Psoas muscle (tissue), 8 donors: ENCODE measurements at places on chromosomes 5 and 9.

DNA sequence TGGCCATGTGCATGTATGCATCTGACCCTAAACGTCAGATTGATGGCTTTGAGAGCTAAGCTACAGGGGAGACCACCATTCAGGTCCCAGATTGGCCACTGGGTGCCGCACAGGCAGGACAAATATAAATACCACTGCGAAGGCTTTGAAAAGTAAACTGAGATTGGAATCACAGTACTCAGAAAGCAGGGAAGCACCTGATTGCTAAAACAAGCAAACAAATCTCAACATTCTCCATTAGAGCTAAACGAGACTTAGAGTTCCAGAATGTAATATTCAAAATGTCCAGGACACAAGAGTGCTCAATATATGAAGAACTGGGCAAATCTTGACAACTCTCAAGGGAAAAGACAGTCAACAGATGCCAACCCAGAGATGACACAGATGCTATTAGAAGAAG, 61.0 kb upstream of the GFPT2 start:
- DNase-seq = no peak

- no peak for DNase-seq
These were observed 94.3 kb upstream of the NR3C1 start for GRCh38 chr5:143497749-143498148.

- DNase-seq = no peak
These were observed 115.9 kb upstream of the MINAR2 start for GRCh38 chr5:129631961-129632360.

- DNase-seq = no peak
These were observed 46.3 kb downstream of the NAA35 start for GRCh38 chr9:85987236-85987635.

- no peak for DNase-seq
These were observed 8.1 kb downstream of the MCIDAS start for GRCh38 chr5:55218967-55219366.

GRCh38 chr5:159933531-159934485, 17.5 kb downstream of the ADRA1B start:
- no peak for DNase-seq

DNA sequence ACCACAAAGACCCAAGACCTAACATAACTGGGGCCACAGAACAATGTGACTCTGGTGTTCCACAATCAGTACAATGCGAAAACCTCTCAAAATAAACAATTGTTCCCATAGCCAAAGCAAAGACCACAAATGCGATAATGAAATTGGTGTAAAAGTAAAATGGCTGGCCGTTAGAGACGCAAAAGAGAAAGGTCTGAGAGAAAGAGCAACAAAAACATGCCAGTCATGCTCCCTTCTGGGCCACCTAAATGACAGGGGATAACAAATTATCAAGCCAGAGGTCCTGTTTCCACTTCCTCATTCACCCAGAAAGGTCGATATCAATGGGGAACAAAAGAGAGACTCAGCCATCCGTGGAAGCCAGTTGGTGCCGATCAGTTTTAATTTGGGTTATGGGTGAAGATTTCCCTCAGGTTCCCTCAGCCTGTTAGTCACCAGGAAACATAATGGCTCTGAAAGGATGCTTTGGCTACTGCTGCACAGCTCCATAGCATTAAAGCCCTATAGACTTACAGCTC, 9.2 kb upstream of the CFAP95 start:
- DNase-seq = no peak

- no peak for DNase-seq
These were observed 1.8 kb upstream of the MAML1 start for GRCh38 chr5:179730852-179731251.

DNA sequence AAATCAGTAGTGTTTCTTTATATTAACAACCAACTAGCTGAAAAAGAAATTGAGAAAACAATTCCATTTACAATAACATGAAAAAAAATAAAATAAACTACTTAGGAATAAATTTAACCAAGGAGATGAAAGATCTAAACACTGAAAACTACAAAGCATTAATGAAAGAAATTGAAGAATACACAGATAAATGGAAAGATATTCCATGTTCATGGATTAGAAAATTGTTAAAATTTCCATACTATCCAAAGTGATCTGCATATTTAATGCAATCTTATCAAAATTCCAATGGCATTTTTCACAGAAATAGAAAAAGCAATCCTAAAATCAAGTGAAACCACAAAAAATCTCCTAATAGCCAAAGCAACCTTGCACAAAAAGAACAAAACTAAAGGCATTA, 320.2 kb upstream of the GRAMD2B start:
- DNase-seq = no peak

DNA sequence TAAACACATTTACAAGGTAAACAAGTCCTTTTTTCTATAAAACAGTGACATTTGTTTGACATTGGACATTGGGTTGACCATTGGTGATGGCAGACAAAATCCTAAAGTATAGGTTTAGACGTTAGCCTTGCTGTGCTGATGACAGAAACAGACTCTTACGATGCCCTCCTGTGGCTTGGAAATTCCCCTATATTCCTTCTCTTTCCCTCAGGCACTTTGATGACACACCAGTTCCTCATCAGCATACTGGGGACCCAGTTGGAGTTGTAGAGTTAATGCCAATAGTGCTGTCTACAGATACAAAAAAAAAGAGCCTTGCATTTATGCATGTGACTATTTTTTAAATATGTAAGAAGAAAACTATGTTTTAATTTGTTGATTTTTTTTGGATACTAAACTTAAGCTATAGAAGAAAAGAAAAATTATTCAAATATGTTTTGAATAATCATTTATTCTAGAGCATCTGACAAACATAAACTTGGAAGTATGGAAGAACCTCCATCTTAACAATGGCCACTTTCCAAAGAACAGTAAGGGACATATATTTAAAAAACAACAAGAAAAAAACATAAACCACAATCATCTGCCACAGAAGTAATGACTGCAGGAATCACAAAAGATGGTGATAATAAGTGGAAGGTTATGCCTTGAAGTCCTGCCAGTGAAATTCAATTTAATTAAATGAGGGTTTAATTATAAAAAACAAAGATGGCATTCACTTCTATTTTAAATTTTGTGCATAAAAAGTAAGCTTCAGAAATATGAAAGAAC, 75.6 kb upstream of the SNCAIP start:
- DNase-seq = no peak

DNA sequence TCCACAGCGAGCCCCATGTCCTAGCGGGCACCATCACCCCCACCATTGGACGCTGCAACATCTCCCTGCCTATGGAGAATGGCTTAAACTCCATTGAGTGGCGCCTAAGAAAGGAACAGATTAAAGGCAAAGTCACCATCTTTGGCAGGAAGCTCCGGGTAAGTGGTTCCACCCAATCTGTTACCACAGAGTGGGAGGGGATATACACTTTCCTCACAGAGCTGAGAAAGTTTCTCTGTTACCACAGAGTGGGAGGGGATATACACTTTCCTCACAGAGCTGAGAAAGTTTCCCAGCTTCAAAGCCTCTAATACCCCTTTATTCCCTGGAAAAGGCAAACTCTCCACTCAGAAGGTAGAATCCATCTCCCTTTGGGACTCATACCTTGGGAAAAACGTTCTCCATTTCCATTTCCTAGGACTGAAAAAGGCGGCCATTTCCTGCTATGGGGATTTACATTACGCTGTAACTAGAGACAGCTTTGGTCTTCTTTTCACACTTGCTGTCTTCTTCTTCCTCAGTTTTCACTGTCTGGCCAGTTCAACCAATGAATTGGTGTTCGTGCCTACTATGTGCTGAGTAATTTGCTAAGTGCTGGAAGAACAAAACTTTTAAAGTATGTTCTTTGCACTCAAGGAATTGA, 63.4 kb upstream of the WWC1 start:
- DNase-seq = no peak

DNA sequence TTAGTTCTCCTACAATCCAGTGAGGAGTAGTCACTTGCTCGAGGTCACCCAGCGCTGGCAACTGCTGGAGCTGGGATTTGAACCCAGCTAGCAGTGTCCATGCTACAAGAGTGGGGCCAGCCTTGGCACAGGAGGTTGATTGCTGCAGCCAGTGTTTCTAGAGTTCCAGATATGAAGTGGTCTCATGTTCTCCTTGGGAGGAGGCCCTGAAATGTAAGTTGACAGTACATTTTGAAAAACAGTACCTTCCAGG, 802 bp downstream of the CCDC107 start:
- DNase-seq = peak; percentile 59

DNA sequence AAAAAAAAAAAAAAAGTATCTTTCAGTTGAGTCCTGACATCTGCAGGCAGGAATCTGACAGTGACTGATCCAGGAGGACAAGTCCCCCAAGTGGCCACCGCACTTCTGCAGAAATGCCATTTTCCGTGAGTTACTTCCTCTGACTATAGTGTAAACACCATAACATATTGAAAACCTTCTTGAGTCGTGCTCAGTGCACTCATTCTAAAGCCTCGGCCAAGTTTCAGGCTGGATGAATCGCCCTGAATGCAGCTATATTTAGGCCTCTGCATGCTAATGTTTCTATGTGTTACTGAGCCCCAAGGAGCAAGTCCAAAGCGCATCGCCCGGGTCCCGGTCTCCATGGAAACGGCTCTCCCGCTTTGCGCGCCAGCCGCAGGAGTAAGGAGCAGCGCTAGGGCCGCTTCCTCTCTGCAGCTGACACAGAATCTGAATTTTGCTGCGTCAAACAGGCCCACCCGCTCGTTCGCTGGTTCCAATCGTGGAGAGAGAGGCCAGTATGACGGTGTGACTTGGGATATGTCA, 335.4 kb downstream of the MSX2 start:
- DNase-seq = peak; percentile 56

DNA sequence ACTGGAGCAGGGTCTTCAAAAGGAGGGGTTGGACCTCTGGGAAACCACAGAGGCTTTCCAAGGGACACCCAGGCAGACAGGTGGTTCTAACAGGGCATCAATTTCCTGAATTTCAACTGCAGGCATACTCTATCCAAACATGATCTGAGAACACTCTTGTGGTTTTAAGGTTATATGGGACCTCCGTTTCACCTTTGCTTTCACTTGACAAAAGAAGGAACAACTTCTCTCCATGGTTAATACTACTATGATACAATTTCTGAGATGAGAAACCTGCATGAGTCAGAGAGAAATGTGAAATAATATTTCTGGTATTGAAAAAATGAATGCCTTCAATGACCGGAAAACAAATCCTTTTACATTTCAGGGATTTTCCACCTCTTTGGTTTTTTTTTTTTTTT, 28.0 kb upstream of the ERAP1 start:
- no peak for DNase-seq

- no peak for DNase-seq
These were observed 2.2 kb downstream of the ZCCHC9 start for GRCh38 chr5:81303563-81303962.

- no peak for DNase-seq
These were observed 177.2 kb downstream of the PCSK5 start for GRCh38 chr9:76067696-76068095.

DNA sequence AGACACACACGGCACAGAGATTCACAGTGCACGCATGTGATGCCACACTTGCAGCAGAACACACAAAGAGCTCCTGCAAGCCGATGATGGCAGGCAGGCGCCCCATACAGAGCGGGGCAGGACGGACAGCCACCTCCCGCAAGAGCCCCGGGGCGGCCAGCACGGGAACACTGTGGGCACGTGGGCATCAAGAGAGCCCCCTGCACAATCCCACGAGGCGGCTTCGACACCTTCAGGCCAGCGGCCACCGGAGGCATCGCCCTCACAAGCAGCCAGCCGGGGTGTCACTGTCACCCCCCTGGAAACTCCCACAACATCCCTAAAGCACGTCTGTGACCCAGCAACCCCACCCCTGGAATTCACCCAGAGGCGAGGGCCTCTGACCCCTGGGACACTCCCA, 17.9 kb downstream of the TERT start:
- DNase-seq = no peak

DNA sequence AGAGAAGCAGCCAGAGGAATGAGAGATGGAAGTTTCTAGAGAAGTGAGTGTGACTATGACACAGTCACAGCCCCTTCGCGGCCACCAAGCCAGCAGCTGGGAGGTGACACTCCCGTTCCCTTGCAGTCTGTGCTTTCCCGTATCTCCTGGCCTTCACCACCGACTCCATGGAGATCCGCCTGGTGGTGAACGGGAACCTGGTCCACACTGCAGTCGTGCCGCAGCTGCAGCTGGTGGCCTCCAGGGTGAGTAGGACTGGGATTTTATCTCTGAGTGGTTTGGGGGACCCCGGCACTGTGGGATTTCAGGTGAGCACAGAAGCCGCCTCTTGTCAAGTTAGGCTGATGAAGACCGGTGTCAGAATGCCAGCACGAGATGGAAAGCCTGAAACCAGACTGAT, 12.1 kb upstream of the SLC2A8 start:
- DNase-seq = no peak

DNA sequence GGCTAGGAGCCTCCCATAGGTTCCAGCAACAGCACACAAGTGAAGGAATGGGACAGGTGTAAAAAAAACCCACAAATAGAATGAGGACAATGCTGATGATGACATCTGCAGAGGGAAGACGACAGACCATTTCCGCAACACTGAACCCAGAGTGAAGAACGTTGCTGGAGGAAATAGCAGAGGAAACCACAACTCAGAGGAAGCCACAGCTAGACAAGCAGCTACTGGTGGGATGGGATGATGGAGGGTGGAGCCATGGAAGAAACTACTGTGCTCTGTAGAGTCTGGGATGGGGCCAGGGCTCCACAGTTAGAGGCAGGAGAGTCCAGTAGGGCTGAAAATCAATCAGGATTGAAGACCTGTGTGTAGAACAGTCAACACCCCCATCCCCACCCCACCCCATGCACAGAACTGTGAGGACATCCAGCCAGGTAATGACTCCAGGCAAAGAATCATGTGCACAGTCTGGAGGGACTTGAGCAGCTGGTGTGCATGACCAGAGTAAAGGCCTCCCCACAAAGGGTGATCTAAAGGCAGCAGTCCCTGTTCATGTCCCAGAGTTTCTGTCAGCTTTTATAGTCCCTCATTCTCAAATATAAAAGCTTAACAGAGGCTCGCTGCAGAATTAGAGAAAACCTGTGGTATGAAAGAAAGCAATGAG, 65.2 kb upstream of the SPIN1 start:
- no peak for DNase-seq

DNA sequence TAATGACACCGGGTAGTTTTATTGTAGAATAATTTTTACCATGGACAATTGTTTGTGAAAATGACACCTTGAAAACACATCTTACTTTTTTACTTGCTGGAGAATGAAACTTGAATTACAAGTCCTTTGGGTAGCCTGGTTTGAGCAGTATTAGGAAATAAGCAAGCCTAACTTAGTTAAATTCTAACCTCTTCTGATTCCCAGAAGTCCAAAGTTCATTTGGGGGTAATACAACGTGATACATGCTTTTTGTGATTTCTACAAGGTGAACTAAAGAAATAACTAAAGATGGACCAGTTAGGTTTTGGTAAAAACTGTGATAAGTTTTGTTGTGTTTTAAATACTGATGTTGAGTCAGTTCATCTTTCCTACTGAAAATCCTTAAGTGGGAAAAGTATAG, 135.4 kb upstream of the DMRT1 start:
- no peak for DNase-seq

DNA sequence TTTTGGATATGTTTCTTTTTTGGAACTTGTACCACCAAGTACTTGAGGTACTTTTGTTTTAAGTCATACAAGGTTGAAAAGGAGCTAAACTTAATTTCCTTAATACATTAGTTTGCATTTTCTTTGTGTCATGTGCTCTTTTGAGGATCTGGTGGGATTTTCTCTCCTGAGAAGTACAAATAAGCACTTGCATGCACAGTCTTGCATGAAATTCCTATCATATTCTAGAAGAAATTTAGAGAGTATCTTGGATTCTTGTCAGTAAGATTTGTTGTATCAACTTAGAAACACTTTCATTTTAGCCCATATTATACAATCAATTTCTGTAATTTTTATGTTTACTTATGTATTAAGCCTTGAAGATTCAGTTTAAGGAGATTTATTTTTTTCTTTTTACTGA, 64.9 kb downstream of the CCNH start:
- no peak for DNase-seq

GRCh38 chr5:100818340-100818739, 84.7 kb downstream of the ST8SIA4 start:
- no peak for DNase-seq
